Aorta (tissue), 5 donors: ENCODE measurements at places on chromosomes 1 and 21. TPM values are rescaled to one million over a fixed set of nuclear protein-coding genes. Genes with fewer than 3 reads are reported as not detected.

The OR2T33 gene
- not detected for total RNA-seq

- H3K4me1 ChIP-seq, result no peaks in the 10 kb centered on the region
- no peak overlapping the region for H3K27ac ChIP-seq
- DNase-seq, result no peak
- H3K4me3 ChIP-seq, result no peak overlapping the region
Measured at GRCh38 chr1:62720946-62721554, 32.9 kb upstream of the DOCK7 start.

The LCE1A gene
- total RNA-seq, result not detected

The MGST3 gene
- total RNA-seq, result 199 TPM

DNA sequence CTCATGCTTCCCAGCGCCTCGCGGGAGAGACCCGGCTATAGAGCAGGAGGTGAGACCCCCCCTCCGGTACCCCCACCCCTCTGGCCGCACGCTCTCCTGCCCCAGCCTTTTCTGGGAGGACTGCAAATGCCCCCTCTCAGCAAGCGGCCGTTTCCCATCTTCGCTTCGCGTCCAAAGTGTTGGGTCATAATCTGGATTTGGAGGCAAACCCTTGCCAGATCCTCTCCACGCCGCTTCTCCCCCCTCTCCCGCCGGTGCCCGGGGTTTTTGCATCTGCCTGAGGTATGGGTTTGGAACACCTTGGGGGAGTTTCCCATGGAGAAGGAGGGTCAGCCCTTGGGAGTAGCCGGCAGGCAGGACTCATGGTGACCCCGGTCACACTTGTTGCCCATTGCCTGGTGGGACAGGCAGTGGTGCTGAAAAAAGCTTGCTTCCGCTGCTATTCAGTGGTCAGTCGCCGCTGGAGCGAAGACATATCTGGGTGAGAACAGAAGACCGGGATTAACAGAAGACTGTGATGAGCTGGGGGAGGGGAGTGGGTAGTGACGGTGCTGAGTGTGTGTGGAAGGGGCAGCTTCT is 935 bp downstream of the KCNK2 start:
- H3K36me3 ChIP-seq, result no peaks in the 10 kb centered on the region
- DNase-seq, result peak; percentile 70
- no peaks in the 10 kb centered on the region for H3K4me1 ChIP-seq
- no peaks in the 10 kb centered on the region for H3K27me3 ChIP-seq

DNA sequence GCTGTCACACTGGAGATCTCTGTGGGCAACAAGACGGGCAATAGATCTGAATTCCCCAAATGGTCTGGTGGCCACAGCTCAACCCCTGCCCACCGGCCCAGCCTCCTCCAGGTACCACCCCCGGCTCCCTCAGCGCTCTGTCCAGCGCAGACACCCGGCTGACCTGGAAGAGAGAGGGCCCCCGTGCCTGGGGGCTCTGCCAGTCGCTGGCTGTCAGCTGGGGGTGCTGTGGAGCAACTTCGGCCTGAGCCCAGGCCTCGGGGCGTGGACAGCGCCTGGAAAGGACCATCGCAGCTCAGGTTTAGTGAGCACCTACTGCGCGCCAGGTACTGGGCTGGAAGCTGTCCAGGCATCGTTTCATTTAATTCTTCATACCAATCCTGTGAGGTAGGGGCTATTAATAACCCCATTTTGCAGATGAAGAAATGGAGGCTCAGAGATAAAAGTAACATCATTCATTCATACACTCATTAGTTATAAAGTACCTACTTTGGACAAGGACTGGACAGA is 51.0 kb downstream of the AHDC1 start:
- H3K27me3 ChIP-seq, result no peaks in the 10 kb centered on the region
- H3K4me1 ChIP-seq, result peaks cover 4% of the 10 kb centered on the region
- no peaks in the 10 kb centered on the region for H3K36me3 ChIP-seq

GRCh38 chr1:232550007-232550406 is 79.9 kb downstream of the SIPA1L2 start:
- H3K36me3 ChIP-seq, result no peaks in the 10 kb centered on the region
- no peaks in the 10 kb centered on the region for H3K27me3 ChIP-seq
- peaks cover 11% of the 10 kb centered on the region for H3K4me1 ChIP-seq
- no peak overlapping the region for H3K4me3 ChIP-seq
